ENCODE measurements at places on chromosomes 1 and 21.

DNA sequence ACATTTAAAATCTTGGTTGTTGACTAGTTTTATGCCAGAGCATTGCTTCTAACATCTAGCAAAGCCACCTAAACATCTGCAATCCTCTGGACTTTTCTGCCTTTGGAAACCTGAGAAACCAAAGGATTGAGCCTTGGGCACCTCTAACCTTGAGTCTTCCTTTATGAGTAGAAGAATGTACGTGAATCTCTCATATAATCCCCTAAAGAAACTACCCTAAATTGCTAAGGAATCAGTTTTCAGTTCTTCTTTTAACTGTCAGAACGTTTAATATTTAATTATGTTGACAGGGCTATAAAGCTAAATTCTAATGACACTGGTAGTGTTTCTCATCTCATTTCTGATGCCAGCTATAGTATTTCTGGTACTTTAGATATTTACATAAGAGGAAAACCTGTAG lies 997.3 kb downstream of the AMY1C start:
- DNase-seq: no peak

GRCh38 chr1:1889090-1889750 lies 1.7 kb downstream of the GNB1 start:
- DNase-seq: no peak

DNA sequence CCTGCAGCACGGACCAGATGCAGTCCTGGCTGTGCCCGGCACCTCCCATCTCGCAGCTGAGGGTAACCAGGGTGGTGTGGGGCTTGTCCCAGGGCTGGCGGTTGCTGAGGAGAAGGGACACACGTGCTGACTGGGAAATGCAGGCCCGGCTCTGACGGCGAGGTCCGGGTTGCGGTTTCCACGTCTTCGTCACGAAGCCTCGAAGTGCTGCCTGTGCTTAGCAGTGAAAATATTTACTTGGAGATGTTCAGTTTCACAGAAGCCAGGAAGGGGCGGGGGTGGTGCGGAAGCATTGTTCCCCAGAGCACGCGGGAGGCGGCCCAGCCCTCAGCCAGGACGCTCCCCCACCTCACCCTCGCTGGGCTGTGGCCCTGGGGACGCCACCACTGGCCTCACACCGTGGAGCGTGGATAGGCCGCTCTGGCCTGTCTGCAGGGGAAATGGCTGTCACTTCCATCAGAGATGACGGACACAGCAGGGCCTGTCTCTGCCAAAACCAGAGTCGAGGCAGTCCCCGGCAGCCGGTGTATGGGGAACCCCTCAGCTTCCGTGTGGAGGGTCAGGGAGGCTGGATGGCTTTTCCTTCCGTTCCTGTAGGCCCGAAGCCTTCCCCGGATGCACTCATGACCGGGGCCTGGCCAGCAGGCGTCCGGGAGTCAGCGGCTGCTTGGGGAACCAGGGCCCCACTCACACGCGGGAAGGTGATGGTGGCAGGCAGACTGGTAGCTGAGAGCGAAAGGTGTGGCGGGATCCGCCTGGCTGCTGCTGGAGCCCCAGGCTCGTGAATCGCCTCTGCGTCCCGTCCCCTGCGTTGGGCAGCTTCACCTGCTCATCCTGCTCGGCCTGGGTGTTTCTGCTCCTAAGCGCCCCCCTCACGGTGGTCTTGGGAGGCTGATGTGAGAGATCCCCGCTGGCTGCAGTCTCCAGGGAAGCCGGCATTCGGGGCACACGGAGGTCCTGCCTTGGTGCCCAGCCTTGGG lies 14.7 kb upstream of the POFUT2 start:
- no peak for DNase-seq

- peak; percentile 66 for DNase-seq
Measured at GRCh38 chr1:42913426-42914091, 45.1 kb downstream of the SLC2A1 start.

DNA sequence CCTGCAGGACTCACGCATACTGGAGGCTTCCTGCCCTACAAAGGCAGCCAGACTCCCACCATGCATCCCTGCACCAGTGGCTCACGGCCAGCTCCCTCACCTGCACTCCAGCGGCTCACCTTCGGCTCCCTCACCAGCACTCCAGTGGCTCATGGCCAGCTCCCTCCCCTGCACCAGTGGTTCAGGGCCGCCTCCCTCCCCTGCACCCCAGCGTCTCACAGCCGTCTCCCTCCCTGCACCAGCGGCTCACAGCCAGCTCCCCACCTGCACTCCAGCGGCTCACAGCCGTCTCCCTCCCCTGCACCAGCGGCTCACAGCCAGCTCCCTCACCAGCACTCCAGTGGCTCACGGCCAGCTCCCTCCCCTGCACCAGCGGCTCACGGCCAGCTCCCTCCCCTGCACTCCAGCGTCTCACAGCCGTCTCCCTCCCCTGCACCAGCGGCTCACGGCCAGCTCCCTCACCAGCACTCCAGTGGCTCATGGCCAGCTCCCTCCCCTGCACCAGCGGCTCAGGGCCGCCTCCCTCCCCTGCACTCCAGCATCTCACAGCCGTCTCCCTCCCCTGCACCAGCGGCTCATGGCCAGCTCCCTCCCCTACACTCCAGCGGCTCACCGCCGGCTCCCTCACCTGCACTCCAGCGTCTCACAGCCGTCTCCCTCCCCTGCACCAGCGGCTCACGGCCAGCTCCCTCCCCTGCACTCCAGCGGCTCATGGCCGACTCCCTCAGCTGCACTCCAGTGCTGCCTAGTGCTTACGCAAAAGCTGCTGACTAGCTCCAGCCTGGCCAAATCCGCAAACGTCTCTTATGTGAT lies 324.5 kb downstream of the NPHP4 start:
- DNase-seq: no peak

GRCh38 chr1:211932231-211932932 lies 101.8 kb upstream of the LPGAT1 start:
- no peak for DNase-seq

DNA sequence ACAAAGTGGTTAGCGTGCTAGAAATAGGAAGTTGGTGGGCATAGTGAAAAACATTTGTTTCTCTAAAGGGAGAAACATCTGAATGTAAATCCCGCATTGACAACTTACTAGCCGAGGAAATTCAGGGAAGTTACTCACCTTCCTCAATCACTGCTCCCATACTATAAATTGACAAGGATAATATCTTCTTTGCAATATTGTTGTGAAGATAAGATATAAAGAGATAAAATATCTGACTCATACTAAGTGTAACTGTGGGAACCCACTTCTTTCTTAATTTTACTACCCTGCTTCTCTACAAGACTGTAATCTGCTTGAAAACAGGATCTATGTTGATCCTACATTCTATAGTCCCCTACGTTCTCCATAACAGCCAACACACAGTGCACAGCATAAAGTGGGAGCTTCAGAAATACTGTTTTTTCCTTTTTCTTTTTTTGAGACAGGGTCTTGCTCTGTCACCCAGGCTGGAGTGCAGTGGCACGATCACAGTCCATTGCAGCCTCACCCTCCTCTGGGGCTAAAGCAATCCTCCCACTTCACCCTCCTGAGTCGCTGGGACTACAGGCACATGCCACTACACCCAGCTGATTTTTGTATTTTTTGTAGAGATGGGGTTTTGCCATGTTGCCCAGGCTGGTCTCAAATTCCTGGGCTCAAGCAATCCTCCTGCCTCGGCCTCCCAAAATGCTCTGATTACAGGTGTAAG lies 57.4 kb upstream of the C1orf21 start:
- no peak for DNase-seq

GRCh38 chr1:78651241-78651640 lies 1.6 kb downstream of the IFI44 start:
- no peak for DNase-seq

DNA sequence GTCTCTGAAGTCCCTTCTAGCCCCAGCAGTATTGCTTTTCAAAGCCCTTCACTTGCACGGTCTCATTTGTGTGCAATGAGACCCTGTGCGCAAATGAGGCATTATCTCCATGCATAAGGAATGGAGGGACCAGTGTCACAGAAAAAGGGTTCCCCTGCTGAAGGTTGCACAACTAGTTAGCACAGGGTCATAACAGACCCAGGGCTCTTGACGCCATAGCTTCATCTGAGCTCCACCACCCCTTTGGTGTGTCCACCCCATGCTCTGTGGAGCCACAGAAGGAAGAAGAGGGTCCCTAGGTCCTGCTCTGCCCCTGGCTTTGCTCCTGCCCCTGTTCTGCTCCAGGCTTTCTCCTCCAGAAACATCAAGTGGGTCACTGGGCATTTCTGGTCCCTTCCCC lies 12.6 kb downstream of the SH2D2A start:
- DNase-seq: no peak

DNA sequence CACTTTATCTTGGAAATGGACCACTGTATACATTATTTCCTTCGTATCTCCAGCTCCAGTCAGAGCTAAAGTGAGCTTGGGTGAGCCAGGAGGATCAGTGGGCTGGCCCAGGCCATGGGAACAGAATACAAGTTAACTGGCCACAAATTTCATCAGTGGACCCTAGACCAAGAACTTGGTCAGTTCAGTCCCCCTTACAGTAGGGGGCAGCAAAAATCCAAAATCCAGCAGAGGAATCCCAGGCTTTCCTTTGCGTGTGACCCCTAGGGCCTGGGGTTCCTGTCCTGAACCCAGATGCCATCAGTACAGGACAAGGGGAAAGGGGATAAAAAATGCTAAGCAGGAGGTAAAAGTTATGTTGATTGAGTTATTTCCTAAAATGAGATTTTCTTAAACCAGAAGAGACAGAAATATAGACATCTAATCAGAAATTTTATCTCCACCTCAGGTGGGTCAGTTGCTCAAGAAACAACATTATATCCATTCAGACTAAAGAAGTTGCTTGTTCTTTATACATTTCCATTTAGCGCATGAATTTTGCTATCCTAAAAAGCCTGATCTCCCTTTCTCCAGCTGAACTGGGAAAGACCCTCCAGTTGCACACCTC lies 24.1 kb upstream of the LCE5A start:
- DNase-seq: no peak

DNA sequence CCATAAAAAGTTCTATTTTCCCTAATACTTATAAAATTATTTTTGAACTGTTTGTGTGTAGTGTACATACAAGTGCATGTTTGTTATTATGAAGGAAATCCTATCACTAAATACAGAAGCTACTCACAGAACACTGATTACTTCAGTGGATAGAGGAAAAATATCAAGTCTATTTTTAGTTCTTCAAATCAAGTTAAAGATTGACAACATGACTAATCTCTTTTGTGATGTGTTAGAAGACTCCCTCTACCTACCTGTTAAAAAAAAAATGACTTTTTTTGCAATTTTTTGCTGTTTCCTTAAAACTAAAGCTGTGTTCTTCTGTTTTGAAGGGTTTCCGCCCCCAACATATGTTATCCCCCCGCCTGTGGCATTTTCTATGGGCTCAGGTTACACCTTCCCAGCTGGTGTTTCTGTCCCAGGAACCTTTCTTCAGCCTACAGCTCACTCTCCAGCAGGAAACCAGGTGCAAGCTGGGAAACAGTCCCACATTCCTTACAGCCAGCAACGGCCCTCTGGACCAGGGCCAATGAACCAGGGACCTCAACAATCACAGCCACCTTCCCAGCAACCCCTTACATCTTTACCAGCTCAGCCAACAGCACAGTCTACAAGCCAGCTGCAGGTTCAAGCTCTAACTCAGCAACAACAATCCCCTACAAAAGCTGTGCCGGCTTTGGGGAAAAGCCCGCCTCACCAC lies 45.5 kb downstream of the NCF2 start:
- no peak for DNase-seq

- no peak for DNase-seq
Measured at GRCh38 chr1:932776-933602, 9.3 kb downstream of the SAMD11 start.

GRCh38 chr1:39575191-39576015 lies 1.2 kb downstream of the PABPC4 start:
- DNase-seq: peak; percentile 46

GRCh38 chr21:31997191-31997590 lies 124.4 kb downstream of the HUNK start:
- DNase-seq: no peak

DNA sequence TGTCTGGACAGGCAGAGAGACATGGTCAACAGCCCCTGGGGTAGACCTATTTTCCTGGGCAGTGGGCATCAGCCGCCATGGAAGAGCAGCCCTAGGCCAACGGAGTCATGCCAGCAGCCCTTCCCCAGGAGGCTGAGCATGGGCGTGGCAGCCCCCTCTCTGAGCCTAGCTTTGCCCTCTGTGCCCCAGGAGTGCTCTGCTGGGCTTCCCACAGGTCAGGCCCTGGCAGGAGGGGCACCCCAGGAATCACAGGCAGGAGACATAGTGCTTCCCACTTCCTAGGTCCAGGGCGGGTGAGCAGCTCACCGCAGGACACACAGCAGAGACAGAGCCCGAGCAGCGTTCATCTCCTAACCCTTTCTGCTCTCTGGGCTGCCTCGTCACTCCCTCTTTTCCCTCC lies 132.8 kb downstream of the GLIS1 start:
- no peak for DNase-seq

DNA sequence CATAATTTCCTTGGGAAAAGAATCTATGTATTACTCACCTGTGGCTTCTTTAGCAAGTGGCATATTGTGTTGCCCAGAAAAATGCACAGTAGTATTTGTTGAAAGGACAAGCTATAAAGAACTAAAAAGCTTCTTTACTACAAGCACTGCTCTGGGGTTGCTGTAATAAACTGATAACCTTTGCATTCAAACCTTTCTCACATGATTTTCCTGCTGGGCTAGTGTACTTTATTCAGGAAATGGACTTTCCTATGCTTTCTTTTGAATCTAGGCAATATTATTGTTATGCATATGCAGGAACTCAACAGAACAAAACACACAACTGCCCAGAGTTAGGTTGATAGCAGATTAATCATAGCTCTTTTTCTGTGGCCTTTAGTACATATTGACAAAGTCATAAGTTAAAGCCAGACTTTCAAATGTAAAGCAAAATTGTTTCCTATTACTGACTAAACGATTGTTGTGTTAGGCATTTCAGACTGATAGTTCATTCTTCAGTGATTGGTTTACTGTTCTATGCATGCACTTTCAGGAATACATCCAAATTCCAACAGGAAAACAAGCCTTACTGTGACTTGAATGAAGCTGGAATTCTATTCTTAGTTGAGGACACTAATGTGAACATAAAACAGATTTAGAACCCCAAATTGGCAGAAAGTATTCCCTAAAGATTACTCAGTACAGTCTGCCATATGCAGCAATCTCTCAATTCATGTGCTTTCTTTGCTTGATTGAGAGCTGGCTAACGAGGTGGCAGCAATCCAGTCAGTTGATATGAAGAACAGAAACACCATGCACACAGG lies 564.3 kb upstream of the NEGR1 start:
- DNase-seq: no peak

- DNase-seq: no peak
Measured at GRCh38 chr21:14825514-14825974, 239.3 kb downstream of the NRIP1 start.

DNA sequence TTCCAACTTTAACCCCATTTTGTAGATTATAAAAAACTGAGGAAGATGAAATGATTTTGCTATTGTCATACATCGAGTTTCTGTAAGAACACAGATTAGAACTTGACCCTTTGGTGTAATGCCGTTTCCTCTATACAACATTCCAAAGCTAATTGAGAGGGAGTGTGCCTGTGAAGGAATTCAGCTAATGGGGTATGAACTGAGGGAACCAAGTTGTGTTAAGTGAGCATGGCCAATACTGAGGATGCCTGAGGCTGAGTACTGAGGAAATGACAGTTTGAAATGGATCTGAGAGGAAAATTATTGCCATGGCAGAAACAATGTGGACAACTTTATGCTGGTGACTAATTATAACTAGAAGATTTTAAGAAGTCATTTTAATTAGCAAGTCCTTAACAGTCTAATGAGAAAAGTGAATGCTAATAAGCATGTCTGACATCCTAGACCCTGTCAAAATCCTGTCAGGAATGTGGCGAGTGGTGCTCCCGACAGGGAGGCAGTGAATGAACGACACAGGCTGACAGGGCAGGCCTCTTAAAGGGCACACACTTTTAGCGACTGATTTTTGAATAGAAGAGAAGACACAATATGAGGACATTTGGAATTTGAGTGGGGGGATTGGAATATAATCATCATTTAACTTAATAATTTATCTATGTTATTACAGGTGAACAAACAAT lies 262.5 kb downstream of the HLX start:
- DNase-seq: no peak

All from naive B cell (primary cell).